ENCODE measurements at places on chromosomes 2 and 18.
A peak's percentile ranks its signal among the peaks of the same experiment; 100 is the strongest.

DNA sequence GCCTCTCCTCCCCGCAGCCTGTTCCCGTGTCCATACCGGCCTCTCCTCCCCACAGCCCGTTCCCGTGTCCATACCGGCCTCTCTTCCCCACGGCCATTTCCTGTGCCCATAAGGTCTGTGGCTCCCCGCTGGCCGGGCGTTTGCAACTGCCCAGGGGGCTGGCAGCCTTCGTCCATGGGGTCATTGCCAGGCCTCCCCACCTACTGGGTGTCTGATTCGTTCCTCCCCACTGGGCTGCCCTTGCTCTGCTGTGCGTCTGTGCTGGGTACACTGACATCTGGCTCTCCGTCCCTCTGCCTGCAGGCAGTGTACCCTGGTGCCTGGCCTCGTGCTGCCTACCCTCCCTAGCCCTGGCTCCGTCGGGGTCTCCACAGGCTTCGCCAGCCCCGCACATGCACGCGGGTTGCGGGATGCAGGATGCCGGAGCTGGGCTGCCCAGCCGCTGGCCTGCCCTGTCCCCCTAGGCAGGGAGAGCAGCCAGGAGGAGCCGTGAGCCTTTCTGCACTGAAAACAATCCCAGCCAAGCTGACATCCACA lies 67.8 kb downstream of the NFATC1 start:
- no peak for DNase-seq

DNA sequence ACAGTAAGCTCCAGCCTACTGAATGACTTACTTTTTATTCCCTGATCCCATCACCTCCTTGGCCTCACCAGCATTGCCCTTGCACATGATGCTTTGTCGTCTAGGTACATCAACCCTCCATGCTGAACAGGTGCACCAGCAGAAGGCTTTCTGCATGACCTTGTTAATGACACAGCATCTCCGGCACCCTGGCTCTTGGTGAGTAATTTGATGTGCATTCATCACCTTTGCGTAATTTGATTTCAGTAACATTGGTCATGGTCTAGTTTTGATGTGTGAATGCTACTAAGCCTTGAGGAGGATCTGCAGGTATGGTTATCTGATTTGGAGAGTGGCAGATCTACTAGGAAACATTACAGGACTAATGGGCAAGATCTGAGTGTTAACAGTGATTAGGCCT lies 103.6 kb downstream of the STK39 start:
- DNase-seq, result no peak

DNA sequence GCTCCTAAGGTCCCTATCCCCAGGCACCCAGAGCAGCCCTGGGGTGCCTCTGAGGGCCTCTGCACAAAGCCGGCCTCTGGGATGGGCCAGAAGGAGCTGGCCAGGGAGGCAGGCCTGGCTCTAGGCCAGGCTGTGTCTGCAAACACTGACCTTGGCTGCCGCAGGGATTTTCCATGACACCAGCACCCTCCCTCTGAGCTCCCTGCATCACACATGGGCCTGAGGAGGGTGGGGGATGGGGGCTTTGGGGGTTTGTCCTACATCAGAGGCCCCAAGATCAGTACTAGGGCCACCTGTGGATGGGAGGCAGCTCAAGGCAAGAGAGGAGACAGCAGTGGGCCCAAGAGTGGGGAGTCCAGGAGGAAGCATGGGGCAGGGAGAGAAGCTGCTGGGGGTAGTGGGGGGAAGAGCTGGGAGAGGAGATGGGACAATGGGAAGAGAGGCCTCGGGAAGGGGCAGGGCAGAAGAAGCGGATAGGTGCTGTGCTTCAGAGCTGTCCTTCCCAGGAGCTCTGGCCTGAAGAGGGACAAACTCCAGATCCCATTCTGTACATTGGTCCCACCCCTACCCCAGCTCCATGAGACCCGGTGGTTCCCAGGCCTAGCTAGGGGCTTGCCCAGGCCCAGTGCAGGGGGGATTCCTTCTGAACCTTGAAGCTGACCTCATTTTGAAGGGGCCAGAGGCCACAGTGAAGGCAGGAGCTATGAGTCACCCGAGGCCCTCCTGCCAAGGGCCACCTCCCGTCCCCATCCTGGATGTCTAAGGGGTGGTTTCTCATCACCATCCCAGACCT lies 28.0 kb downstream of the KCNK3 start:
- peak; percentile 94 for DNase-seq

DNA sequence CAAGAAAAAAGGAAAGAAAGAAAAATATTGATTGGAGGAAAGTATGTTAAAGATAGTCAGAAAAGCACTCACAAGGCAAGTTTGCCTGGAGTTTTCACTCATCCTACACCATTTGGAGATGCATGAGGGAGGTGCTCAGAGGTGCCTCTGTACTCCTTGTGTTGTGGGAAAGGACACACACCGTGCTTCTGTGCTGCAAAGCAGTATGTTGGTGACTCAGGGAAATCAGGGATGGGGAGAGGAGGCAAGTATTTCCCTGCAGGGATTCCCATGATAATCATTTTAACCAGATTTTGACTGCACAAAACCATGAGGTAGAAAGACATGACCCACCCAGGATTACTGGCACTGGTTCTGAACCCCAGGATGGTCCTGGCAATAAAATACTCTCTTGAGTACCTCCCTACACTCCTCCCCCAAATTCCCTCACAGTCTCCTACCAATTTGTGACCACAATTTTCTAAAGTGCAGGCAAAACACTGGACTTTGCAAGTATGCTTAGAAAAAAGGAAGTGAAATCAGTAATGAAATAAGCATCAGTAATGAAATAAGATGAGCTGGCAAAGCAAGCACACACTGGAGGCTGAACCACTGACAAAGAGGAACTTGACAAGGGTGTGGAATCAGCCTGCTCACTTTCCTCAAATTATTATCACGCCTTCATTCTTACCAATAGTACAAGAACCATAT lies 155.5 kb upstream of the ACVR2A start:
- no peak for DNase-seq

Data from RPMI7951 (cell line).